ENCODE measurements at places on chromosomes 1 and 21.

GRCh38 chr1:39886757-39887231 lies 3.5 kb upstream of the TRIT1 start:
- no peak for DNase-seq

DNA sequence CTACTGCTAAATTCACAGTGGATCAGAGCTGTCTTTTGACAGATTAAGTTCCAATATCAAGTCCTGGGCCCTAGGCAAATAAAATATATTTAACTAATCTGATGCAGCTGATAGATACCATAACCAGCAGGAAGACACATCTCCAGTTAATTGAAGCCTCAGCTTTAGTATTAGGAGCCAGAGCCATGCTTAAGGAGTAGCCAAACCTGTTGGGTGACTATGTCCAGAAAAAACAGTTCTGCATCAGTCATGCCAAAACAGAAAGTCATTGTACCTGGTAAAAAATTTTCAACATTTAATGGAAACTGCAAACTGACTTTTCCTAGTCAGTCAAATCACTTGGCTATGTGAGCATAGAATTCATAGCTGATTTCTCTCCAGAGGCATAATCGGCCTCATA lies 200.5 kb upstream of the RUNX1 start:
- no peak for DNase-seq

DNA sequence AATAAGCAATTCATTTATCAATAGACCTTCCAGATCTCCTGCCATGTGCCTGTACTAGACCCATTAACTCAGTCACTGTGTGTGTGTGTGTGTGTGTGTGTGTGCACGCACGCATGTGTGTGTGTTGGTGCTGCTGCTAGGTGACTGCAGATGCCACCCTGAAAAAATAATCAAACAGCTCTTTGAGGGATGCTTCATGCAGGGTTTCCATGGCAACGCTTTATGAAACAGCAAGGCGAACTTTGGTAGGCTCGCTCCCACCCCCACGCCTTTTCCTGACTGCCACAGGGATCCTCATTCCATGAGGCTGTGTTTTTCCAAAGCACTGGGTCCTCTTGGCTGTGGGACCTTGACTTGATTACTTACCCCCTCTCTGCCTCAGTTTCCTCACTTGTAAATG lies 94.0 kb downstream of the HMGB4 start:
- DNase-seq = no peak

DNA sequence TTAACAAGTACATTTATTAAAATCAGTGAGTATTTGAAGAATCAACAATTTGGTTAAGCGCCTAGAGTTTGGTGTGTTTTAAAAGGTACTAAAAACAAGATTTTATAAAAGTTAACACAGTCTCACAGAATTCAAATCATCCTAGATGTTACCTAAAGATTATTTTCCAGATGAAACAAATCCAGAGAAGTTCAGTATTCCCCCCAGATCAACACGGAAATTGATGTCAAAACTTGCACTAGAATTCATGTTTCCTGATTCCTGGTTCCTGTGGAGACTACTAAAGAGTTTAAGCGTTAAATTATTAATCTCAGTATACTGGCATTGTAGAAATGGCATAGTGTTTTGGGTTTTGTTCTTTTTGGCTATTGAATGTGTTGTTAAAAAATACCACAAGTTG lies 1.4 kb downstream of the PTBP2 start:
- DNase-seq = no peak

DNA sequence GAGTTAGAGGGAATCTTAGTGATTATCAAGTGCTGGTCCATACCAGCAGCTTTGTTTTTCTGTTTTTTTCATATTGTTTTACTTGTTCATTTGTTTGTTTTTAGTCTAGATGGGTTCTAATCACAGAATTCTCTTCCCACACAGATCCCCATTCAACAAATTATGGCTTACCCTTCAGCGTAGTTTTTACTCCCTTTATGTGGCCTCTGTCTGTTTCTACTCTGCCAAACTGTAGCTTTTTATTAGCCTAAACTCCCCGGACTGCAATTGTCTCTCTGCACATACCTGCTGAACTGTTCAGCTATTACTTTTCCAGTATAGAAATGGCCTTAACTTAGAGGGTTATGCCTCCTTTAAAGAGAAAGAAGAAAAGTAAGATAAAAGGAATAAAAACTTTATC lies 348.5 kb downstream of the TGFB2 start:
- DNase-seq = no peak

DNA sequence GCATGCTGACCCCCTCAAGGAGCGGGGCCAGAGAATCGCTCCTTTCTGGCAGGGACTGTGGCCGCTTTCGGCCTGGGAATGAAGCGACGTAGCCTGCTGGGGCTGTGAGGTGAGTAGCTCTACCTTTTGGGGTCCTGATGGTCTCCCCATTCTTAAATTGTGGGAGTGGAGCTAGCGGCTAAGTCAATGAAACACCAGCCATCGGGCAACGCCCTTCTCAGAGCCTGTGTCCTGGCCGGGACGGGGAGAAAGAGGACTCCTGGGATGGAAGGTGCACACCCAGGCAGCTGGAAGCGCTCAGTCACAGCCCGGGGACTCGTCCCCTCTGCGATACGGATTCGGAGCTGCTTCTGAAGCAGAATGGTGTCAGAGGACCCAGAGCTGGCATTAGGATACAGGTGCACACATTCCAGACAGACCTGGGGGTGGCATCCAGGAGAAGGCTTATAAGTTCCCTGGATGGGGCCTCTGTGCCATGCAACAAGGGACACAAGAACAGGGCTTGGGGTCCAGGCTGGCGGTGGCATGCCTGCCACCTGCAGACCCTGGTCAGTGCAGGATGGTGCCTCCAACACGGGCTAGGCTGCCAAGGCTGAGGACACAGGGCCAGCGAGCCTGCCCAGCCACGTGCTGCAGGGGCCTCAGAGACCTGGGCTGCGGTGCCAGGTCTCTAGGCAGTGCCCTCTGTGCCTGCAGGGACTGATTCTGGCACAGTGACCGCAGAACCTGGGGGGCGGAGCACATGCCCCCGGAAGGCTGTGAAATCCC lies 945 bp upstream of the WNT9A start:
- DNase-seq = no peak

- DNase-seq = no peak
These were observed 1.2 kb downstream of the VSIG8 start for GRCh38 chr1:159861218-159861617.

DNA sequence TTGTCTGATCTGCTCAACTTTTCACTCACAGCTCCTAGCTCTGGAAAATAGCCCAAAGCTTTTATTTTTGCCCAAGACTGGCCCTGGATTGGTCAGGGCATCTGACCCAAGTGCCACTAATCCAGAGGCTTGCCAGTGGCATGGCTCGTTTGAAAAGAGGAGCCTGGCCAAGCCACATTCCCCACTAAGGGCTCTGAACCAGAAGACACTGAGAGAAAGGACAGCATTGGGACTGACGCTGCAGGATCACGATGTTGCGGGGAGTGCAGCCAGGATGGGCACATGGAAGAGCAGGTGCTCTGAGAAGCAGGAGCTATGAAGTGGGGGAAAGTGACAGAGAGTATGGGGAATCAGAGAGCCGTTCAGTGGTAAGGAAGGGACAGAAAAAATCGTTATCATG lies 44.9 kb upstream of the TSPAN2 start:
- no peak for DNase-seq

GRCh38 chr1:86795316-86795715 lies 90.9 kb downstream of the SH3GLB1 start:
- no peak for DNase-seq

- no peak for DNase-seq
These were observed 208.7 kb downstream of the FGGY start for GRCh38 chr1:59505596-59506028.

DNA sequence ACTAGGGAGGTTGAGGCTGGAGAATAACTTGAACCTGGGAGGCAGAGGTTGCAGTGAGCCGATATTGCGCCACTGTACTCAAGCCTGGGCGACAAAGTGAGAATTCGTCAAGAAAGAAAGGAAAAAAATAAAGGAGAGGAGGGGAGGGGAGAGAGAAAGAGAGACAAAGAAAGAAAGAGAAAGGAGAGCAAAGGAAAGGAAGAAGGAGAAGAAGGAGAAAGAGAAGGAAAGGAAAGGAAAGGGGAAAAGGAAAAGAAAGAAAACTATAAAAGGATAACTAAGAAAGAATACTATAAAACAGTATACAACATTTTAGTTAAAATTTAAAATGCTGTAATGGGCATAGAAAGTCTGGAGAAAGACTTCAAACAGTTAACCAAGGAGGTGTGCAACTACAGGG lies 33.6 kb downstream of the EIF4G3 start:
- DNase-seq = no peak

- DNase-seq = no peak
These were observed 76.9 kb upstream of the ZC3H11B start for GRCh38 chr1:219689774-219690173.

- peak; percentile 19 for DNase-seq
These were observed 79.7 kb downstream of the KIF26B start for GRCh38 chr1:245234217-245235081.

DNA sequence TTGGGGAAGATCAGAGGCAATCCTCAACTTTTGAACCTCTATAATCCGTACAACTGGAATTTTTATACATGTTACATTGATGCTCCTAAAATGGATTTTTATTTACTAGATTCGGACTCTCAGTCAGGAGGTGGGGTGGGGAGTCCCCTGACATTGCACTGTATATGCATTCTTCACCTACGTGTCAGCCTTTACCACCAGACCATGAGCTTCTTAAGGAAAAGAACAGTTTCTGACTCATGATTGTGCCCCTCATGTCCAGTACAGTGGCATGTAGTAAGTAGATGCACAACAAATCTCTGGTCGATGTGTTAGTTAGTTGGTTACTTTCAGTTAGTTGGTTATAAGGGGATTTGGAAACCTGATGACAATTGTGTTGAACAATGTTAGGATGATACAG lies 15.4 kb downstream of the LPAR3 start:
- DNase-seq = no peak

DNA sequence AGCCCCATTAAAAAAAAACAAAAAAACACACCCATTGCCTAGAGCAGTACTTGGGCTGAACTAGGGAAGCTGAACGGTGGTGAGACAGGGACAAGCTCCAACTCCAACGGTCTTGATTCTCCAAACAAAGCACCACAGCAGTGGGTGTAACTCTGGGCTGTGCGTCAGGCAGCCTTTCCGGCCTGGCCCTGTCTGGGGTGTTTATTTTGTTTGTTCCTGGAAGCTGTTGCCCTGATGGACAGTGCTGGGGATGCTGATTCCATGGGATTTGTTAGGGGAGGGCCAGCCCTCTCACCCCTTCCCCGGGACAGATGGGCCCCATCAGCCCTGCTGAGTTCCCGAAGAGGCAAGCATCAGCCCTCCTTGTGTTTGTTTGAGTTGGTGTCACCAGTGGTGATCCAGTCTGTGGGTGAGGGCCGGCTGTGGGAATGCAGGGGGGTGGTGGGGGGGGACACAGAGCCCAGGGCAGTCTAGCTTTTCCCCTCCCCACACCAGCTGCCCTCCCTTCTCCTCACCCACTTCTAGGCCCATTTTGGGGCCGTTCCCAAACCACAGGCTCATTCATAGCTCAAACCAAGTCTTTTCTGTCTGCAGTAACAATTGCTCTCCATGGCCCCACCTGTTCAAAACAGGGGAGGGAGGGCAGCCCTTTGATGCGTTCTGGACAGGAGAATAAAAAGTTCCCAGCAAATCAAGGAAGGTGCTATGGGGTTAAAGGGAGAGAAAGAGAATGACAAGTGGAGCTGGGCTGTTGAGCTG lies 4.5 kb downstream of the WNT2B start:
- DNase-seq = no peak

- peak; percentile 39 for DNase-seq
These were observed 7.0 kb downstream of the KCNAB2 start for GRCh38 chr1:6052543-6053205.

All from NCI-H1930 (cell line).